Choroid plexus epithelial cell (primary cell): ENCODE measurements at places on chromosomes 11 and 22.

- no peak for DNase-seq
Observed at GRCh38 chr22:19824212-19824925, 30.3 kb downstream of the GNB1L start.

GRCh38 chr11:104663190-104664140 lies 234.8 kb downstream of the CASP12 start:
- DNase-seq = no peak

GRCh38 chr22:48782811-48783511 lies 1044.7 kb downstream of the BRD1 start:
- no peak for DNase-seq

- peak; percentile 84 for DNase-seq
Observed at GRCh38 chr11:119373921-119374631, 7.4 kb downstream of the USP2 start.

DNA sequence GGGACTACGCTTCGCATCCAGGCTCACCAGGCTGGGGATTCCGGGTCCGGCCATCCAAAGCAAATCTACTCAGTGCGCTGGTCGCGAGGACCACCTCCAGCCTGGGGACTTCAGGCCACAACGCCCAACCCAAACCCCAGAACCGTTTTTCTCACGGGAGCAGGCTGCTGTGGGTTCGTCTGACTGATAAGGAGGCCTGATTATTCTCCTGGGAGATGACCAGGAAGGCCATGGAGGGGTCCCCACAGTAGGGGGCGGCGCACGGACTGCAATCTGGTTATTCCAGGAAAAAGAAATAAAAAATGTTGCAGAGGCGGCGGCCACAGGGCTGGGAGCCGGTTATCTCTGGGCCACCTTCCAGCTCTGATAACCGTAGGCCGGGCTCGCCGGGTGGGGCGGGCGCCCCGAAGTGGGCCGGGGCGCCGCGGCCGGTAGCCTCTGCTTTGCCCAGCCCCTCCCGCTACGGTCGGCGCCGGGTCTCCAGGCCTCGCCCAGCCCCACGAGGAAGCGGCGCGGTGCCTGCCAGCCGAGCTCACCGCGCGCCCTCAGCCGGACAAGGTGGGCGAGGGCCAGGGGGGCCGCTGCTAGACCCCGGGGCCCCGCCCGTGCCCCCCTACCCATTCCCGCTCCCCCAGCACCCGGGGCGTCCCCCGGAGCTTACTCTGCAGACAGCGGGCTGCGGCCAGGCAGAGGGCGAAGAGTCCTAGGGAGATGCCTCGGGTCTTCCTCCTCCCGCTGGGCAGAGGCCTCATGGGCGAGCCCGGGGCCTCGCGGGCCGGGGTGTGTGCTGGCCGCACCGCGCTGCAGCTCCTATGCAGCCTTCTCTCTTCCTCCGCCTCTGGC lies 446 bp downstream of the VSTM5 start:
- peak; percentile 30 for DNase-seq

- DNase-seq = no peak
Observed at GRCh38 chr11:87954476-87954875, 220.8 kb downstream of the RAB38 start.

DNA sequence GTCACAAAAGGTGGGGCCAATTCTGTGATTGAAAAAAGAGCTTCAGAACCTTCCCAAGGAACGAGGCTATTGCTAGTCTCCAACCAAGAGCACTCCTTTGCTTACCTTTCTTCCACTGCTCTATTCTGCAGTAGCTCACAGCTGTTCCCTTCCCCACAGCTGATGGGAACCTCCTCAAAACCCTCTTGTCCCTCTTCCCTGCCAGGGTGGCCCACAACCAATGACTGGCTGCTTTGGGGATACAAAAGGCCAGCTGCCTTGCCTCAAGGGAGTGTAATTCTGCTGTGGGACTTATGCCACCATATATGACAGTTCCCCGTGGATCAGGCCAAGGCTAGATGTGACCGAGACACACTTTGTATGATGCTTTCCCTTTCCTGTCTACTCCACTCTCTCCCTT lies 15.0 kb downstream of the KCNE3 start:
- no peak for DNase-seq

DNA sequence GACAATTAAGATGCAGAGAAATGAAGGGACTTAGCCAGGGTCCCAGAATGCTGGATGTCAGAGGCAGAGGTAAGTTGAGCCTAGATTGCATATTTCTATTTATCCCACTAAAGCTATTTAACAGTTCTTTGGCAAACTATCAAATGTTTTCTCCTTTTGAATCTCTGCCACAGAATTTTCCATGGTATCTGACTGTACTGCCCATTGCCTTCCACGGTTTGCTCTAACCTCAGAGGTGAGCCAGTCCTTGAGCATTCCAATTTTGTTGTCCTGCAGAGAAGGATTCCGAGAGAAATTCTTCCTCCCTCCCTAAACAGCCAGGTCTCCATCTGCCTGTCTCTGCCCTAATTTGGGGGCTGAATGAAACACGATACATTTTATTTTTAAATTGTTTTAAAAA lies 368.3 kb upstream of the SYN3 start:
- DNase-seq = peak; percentile 22
